Epithelial cell of alveolus of lung (primary cell): ENCODE measurements at places on chromosomes 11 and 22. TPM values are rescaled to one million over a fixed set of nuclear protein-coding genes. Genes with fewer than 3 reads are reported as not detected.

Gene INS
- total RNA-seq, result not detected in 2 replicates

Gene ELMOD1
- 1.6 TPM in 1 of 2 replicates, not detected in the other for total RNA-seq

Gene C11orf97
- total RNA-seq, result not detected in 2 replicates

Gene TSGA10IP
- not detected in 2 replicates for total RNA-seq

Gene C1QTNF5
- total RNA-seq, result 11.9 and 37.4 TPM in 2 replicates

Gene SIRT3
- total RNA-seq, result 4.4 and 24.8 TPM in 2 replicates

Gene TRPM5
- not detected in 2 replicates for total RNA-seq

Gene CNIH2
- 0.26 and 1.1 TPM in 2 replicates for total RNA-seq
